ENCODE measurements at places on chromosomes 6 and 20. TPM values are rescaled to one million over a fixed set of nuclear protein-coding genes. Genes with fewer than 3 reads are reported as not detected.

- no peak overlapping the region for H3K27ac ChIP-seq
- no peaks in the 10 kb centered on the region for H3K36me3 ChIP-seq
- no peak overlapping the region for H3K4me3 ChIP-seq
- H3K4me1 ChIP-seq: no peaks in the 10 kb centered on the region
- no peak for DNase-seq
- H3K27me3 ChIP-seq: no peaks in the 10 kb centered on the region
Measured at GRCh38 chr6:164579035-164579434, 730.4 kb downstream of the C6orf118 start.

GRCh38 chr6:82704045-82704444, 340.4 kb downstream of the TPBG start:
- H3K36me3 ChIP-seq: no peaks in the 10 kb centered on the region
- DNase-seq: no peak
- no peak overlapping the region for H3K4me3 ChIP-seq
- H3K27ac ChIP-seq: no peak overlapping the region
- no peaks in the 10 kb centered on the region for H3K27me3 ChIP-seq
- no peaks in the 10 kb centered on the region for H3K4me1 ChIP-seq

DNA sequence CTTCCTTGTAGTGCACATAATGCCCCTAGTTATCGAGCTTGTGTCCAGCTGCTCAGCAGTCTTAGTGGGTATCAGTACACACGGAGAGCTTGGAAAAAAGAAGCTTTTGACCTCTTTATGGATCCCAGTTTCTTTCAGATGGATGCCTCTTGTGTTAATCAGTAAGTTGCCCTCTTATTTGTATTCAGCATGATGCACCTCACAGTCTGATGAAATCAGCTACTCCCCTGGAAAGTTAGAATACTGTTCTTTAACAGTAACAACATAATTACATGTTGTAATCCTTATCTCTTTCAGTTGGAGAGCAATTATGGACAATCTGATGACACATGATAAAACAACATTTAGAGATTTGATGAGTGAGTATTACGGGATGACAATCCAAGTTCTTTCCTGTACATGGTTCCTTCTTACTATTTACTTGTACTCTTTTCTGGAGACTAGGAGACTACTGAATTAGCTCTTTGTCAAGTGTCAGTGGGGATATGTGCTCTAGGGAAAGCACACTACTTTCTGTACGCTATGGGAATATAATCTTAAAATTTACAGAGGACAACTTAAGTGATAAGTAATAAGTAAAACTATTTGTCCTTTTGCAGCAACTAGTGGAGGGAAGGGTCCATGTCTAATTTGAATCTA, 39.1 kb downstream of the PGM3 start:
- DNase-seq: no peak
- H3K27me3 ChIP-seq: no peaks in the 10 kb centered on the region
- H3K4me3 ChIP-seq: no peak overlapping the region
- H3K36me3 ChIP-seq: no peaks in the 10 kb centered on the region
- H3K4me1 ChIP-seq: no peaks in the 10 kb centered on the region

- H3K27me3 ChIP-seq: no peaks in the 10 kb centered on the region
- H3K36me3 ChIP-seq: no peaks in the 10 kb centered on the region
- no peaks in the 10 kb centered on the region for H3K4me1 ChIP-seq
- no peak overlapping the region for H3K27ac ChIP-seq
- no peak overlapping the region for H3K4me3 ChIP-seq
Measured at GRCh38 chr6:146335336-146335735, 208.3 kb upstream of the RAB32 start.

- no peaks in the 10 kb centered on the region for H3K36me3 ChIP-seq
- H3K4me3 ChIP-seq: no peak overlapping the region
- peak overlapping the region; percentile 6 for H3K27ac ChIP-seq
- H3K27me3 ChIP-seq: no peaks in the 10 kb centered on the region
Measured at GRCh38 chr6:37867756-37868446, 48.4 kb downstream of the ZFAND3 start.

DNA sequence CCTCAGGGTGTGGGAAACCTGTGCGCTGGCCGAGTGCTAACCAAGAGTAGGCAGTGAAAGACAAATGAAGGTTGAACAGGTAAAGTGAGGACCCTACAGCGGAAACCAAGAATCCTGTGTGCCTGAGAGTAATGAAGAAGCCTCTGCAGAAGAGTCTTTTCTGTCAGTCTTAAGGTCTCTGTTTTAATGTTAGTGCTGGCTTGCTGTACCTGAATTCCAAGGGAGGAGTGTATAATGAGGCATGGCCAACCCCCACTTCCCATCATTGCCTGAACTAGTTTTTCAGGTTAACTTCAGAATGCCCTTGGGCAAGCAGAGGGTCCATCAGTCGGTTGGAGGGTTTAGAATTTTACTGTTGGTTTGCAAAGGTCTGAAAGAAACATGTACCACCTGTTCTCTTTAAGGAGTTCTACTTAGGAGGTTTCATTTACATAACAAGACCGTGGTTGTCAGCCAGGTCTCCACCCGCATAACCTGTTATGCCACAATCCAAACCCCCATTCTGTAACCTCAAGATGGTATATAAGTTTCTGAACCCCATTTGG, 589 bp upstream of the PDCD2 start:
- peaks cover 9% of the 10 kb centered on the region for H3K4me1 ChIP-seq
- H3K27me3 ChIP-seq: peaks cover 2% of the 10 kb centered on the region
- H3K36me3 ChIP-seq: no peaks in the 10 kb centered on the region
- H3K4me3 ChIP-seq: peak overlapping the region; percentile 65
- H3K27ac ChIP-seq: peak overlapping the region; percentile 82

DNA sequence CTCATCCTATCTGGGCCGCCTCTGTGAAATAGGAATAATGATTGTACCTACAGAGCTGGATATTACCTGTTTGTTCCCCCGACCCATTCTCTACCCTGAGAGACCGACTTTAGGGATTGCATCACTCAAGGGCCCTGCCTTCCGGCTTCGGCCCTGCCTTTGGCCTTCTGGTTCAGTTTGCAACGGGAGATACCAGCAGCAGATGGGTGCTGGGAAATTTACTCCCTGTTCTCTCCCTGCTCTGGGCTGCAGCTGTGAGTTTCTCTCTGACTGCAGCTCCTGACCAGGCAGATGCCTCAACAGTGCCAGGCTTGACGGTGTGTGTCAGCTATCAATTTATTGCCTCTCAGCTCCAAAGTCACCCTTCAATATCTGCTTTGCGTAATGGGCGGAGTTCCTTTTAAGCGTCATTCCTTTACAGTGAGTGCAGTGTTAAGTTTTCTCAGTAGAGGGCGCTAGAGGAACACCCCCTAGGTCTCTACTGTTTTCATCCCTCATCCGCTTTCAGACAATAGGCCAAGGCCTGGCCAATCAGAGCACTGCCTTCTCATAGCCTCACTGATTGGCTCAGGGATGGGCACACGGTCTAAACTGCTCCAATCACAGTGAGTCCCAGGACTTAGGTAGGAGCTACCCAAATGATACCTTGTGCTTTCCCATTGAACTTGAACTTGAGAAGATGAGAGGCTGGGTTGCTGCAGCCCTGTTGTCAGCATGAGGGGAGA, 30.0 kb downstream of the KCNG1 start:
- H3K27me3 ChIP-seq: peaks cover 34% of the 10 kb centered on the region
- DNase-seq: peak; percentile 24
- H3K27ac ChIP-seq: no peak overlapping the region
- no peak overlapping the region for H3K4me3 ChIP-seq
- no peaks in the 10 kb centered on the region for H3K36me3 ChIP-seq

DNA sequence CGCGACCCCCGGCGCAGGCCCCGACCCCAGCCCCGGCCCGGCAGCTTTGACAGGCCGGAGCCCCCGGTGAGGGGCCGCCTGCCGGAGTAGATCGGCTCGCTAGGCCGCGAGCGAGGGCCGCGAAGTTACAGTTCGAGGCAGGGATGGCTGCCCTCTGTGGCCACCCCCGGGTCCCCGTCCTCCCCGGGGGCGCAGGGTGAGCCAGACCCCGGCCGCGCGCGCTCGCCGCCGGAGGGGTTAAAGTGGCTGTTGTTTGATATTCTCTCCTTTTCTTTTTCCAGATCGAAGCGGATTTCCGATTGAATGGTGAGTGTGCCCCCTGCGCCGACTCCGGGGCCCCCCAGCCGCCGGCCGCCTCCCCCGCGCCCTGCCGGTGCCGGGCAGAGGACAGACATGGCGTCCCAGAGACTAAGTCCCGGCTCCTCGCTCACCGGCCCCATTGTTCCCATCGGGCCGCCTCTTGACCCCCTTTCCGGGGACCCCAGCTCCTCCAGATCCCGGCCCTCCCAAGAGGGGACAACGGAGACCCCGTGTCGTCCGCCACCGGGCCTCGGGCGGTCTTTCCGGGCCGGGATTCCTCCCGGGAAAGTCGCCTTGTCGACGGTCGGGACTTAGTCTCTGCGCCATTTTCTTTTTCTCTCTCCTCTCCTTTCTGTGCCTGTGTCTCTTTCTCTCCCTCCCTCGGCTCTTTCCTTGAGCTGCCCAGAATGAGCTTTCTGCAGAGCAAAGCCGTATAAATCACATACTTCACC, 704 bp downstream of the TOP1 start:
- H3K27ac ChIP-seq: peak overlapping the region; percentile 84
- no peaks in the 10 kb centered on the region for H3K36me3 ChIP-seq
- peak; percentile 12 for DNase-seq

- H3K4me1 ChIP-seq: no peaks in the 10 kb centered on the region
- H3K36me3 ChIP-seq: no peaks in the 10 kb centered on the region
- DNase-seq: no peak
- H3K27me3 ChIP-seq: no peaks in the 10 kb centered on the region
- H3K27ac ChIP-seq: no peak overlapping the region
Measured at GRCh38 chr6:80282913-80283554, 176.6 kb downstream of the BCKDHB start.

GRCh38 chr6:37137201-37138090, 32.5 kb upstream of the PIM1 start:
- no peaks in the 10 kb centered on the region for H3K36me3 ChIP-seq
- DNase-seq: peak; percentile 64
- H3K27ac ChIP-seq: peak overlapping the region; percentile 30
- H3K27me3 ChIP-seq: no peaks in the 10 kb centered on the region
- H3K4me1 ChIP-seq: no peaks in the 10 kb centered on the region
- H3K4me3 ChIP-seq: no peak overlapping the region

DNA sequence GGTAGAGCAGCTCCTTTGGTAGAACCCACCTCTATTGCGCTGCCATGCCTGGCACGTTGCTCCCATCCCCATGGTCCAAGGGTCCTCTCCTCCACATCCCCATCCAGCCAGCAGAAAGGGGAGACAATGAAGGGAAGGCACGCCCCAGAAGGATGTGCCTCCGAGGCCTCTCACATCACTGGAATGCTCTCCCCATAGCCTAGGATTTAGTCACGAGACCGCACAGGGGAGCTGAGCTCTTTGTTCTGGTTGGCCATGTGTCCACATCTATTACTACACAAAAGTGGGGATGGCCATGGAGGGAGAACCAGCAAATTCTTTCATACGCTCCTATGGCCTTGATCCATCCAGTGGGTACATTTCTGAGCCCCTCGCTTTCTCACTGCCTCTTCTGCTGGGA, 60.5 kb upstream of the SALL4 start:
- H3K27ac ChIP-seq: no peak overlapping the region
- DNase-seq: no peak
- H3K4me1 ChIP-seq: no peaks in the 10 kb centered on the region
- no peak overlapping the region for H3K4me3 ChIP-seq
- no peaks in the 10 kb centered on the region for H3K27me3 ChIP-seq

DNA sequence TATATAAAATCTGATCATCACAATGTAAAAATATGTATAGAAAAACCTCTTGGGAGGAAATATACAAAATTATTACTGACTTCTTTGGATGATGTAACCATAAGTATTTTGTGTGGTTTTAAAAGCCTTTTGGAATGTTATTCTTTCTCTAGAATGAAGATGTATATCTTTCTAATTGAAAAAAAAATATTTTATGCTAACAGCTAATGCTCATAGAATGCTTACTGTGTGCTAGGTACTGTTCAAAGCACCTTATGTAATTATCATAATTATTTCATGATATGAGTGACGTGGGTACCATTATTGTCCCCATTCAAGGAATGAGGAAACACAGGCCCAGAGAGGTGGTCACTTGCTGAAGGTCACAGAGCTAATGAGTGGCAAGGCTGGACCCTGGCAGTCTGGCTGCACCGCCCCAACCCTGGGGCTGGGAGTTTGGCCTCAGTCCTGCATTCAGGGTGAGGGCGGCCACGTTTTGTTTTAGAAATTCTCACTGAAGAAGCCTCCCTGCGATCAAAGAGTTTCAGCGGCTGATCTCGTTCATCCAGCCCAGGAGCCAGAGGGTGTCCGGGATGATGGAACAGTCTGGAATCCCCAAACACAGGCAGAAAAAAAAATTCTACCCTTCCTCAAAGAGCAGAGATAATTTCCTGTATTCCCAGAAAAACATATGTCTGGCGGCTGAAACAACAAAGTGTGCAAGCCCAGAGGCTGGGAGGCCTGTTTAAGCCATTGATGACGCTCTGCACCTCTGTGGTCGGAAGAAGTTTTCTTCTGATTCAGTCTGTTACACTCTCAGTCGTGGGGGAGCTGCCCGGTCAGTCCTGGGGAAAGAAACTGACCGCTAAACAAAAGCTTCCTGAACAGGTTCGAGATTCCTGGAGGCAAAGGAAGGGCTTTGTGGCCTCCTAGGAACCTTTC, 37.3 kb downstream of the TFEB start:
- no peak overlapping the region for H3K4me3 ChIP-seq
- no peaks in the 10 kb centered on the region for H3K27me3 ChIP-seq
- no peaks in the 10 kb centered on the region for H3K4me1 ChIP-seq

DNA sequence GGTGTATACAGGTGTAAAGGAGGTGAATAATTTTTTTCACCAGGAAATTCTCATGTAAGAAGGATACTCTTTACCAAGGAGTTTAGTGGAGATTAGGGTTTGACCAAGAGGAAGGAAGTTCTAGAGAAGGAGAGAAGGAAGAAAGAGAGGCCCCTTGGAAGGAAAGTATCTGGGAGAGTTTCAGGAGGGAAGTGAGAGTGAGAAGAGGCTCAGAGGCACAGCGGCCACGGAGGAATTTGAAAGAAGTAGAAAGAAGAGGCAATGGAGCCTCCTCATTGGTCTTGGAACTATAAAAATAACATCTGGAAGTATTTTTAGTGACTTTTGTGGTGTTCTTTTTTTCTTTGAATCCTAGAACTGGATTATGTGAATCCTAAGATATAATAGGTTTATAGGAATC, 50.8 kb upstream of the MCUR1 start:
- H3K36me3 ChIP-seq: no peaks in the 10 kb centered on the region
- no peaks in the 10 kb centered on the region for H3K4me1 ChIP-seq
- no peak for DNase-seq

GRCh38 chr6:116101790-116102189, 1.1 kb downstream of the NT5DC1 start:
- no peaks in the 10 kb centered on the region for H3K27me3 ChIP-seq
- H3K27ac ChIP-seq: no peak overlapping the region
- H3K4me1 ChIP-seq: peaks cover 20% of the 10 kb centered on the region
- peak overlapping the region; percentile 77 for H3K4me3 ChIP-seq

C20orf96 gene
- total RNA-seq: 3.2 TPM

WFDC10B gene
- total RNA-seq: not detected

IP6K3 gene
- not detected for total RNA-seq

SLC17A3 gene
- total RNA-seq: 0.76 TPM

HEY2 gene
- 0.16 TPM for total RNA-seq

DOP1A gene
- 26.3 TPM for total RNA-seq

MLN gene
- not detected for total RNA-seq

All from T-cell (primary cell).